ENCODE measurements at places on chromosomes 4 and X.

- DNase-seq: no peak
Observed at GRCh38 chr4:4461850-4462249, 74.9 kb downstream of the NSG1 start.

DNA sequence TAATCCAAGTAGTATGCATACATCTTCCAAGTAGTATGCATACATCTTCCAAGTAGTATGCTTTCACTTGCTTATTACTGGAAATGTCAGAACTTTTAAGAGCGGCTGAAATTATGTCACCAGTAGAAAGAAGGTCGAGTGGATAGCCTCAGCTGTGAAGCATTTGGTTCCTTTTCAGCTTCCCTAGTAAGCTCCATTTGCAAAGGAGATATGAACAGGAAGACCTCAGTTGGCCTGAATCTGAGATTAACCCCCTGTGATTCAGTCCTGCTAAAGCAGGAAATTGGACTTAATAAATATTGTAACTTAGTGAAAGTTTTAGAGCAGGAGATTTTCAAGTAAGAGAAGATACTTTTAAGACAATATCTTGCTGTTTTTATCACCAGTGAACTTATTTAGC lies 48.1 kb downstream of the PCDH7 start:
- DNase-seq: no peak

GRCh38 chrX:135931644-135932487 lies 38.4 kb downstream of the SAGE1 start:
- DNase-seq: peak; percentile 18

DNA sequence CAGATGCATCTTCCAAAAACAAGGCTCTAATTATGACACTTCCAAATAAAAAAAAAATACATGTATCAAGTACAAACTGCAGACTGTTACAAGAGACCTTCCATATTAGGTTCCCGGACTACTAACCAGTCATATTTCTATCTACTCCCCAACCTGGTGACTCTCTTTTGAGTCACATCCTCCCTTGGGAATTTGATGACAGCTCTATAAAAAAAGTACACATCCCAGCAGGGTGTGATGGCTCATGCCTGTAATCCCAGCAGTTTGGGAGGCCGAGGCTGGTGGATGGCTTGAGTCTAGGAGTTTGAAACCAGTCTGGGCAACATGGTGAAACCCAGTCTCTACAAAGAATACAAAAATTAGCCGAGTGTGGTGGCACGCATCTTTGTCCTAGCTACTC lies 14.9 kb downstream of the RPGR start:
- DNase-seq: peak; percentile 60

DNA sequence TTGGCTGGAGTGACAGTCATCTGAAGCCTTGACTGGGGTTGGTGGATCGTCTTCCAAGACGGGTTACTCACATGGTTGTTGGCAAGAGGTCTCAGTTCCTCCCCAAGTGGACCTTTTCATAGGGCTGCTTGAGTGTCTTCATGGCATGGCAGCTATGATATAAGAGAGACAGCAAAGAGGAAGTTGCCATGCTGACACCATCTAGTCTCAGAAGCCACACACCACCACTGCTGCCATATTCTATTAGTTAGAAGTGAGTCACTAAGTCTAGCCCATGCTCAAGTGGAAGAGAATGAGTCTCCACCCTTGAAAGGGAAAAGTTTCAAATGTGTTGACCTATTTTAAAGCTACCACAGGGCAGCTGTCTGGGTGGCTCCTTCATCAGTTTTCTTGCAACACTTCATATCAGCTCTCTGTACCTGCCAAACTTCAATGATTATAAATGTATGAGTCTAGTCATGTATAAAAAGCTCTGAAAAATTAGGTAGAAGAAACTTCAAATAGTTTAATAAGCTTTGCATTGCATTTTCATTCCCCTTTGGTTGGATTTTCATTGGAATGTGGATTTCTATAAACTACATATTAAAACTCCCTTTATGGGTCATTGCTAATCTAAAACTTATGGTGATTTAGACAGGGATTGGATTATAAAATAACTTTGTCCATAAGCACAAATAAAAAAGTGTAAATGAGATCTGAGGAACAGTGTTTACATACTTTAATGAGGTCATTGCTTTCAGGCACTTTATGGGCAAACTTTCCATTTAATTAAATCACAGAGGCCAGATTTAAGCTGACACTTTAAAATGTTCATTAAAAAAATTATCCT lies 68.0 kb upstream of the ATXN3L start:
- peak; percentile 60 for DNase-seq

GRCh38 chr4:33357121-33357520 lies 2637.0 kb downstream of the PCDH7 start:
- DNase-seq: no peak

DNA sequence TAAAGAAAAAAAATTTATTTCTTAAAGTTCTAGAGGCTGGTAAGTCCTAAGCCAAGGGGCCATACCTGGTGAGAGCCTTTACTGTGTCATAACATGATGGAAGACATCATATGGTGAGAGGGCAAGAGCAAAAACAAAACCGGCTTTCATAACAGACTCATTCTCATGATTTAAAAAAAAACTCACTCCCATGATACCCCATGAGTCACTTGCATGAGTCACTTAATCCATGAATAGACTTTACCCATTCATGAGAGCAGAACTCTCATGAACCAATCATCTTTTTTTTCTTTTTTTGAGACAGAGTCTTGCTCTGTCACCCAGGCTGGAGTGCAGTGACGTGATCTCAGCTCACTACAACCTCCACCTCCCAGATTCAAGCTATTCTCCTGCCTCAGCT lies 369.7 kb upstream of the DIAPH2 start:
- DNase-seq: peak; percentile 2

DNA sequence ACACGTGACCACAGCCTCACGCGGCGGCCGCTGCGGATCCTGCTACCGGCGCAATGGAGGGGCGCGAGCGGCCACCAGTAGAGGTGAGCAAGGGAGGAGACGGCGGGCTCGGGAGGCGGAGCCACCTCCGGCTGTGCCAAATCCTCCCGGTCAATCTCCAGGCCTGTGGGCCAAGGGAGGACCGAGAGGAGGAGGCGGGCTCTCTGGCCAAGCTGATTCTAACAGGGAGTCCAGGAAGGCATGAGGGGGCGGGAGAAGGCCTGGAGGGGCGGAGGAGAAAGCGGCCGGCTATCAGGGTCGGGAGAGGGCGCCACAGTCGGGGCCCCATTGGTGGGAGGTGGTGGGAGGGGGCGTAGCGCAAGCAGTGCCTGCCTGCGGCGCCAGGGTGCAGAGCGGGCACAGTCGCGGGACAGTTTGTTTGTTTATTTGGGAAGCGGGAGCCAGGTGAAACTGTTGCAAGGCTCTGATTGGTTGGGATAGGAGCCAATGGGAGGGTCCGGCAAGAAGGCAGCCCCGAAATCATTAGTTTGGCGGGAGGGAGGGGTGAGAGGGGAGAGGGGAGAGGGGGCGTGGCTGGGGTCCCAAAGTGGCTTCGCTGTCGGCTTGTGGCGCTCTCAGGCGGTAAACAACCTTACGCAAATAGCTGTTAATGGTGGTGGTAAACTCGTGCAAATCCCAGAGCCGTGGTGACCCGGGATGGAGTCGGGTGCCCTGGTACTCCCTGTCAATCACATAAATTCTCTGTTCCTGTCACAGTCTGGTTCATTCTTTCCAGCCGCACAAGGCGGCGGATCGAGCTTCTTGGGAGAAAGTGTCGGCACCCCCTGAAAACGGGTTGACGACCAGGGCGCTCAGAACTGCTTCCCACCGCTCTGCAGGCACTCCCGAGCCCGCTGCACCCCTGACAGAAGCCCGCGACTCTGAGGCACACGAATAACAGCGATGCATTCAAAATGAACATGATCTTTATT lies at the start of gene IRS4:
Gene IRS4 (minus strand): TSS at position 55 of the 971 bp plus-strand sequence.
- no peak for DNase-seq

- peak; percentile 10 for DNase-seq
Observed at GRCh38 chr4:41693629-41694028, 54.9 kb downstream of the PHOX2B start.

- no peak for DNase-seq
Observed at GRCh38 chrX:145923376-145923775, 105.7 kb downstream of the SLITRK2 start.

DNA sequence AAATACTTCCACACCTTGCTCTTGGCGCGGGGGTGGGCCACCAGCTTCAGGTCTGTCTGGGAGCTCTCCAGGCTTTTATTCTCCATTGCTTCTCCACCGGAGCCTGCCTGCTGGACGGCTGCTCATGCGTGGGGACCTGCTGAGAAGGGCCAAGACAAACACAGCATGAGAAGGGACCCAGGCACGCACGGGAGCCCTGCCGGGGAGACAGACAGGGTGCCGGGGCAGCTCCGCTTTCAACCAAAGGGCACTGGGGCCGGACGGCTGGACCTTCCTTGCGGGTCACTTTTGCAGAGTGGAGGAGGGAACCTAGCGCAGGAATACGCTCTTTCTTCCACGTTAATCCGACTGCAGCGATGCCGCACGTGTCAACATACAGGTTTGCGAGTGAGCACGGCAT lies 10.1 kb downstream of the DHRSX start:
- no peak for DNase-seq

GRCh38 chr4:123438031-123438430 lies 41.4 kb downstream of the SPRY1 start:
- no peak for DNase-seq

- no peak for DNase-seq
Observed at GRCh38 chr4:125734504-125734903, 419.7 kb downstream of the FAT4 start.

DNA sequence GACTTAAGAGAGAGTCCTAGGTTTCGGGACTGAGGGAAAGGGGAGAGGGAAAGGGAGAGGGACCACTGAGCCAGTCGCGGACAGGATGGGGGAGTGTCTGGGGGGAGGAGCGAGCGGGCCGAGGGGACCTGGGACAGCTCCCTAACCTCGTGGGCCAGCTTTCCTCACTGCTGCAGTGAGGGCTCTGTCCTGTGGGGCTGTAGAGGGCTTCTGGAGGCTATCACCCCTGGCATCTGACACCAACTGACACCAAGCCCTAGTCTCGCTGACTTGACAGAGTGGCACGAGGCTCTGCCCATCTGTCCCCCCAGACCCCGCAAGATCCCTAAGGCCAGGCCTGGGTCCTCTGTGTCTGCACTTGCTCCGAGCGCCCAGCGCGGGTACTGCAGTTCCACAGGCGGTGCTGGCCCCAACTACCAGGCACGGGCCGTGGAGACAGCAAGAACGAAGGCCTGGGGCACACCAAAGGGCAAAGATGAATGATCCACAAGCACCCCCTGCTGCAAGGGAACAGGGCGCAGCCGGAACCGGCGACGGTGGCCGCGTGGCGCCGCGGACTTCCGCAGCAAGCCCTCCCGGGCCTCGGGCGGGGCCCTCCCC lies 465 bp downstream of the HAUS7 start:
- DNase-seq: peak; percentile 35

GRCh38 chr4:37279121-37279520 lies 34.6 kb downstream of the NWD2 start:
- DNase-seq: no peak

DNA sequence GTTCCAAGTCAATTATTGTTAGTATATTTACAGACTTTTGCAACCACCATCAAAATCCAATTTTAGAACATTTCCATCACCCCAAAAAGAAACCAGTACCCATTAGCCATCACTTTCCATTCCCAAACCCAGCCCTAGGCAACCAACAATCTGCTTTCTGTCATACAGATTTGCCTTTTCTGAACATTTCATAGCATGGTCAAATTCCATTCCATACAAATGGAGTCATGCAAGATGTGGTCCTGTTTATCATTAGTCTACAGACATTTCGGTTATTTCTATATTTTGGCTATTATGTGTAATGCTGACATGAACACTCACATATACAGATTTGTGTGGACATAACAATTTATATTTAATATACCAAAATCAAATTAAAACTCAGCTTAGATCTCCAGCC lies 508.7 kb downstream of the ZNF674 start:
- DNase-seq: peak; percentile 2

DNA sequence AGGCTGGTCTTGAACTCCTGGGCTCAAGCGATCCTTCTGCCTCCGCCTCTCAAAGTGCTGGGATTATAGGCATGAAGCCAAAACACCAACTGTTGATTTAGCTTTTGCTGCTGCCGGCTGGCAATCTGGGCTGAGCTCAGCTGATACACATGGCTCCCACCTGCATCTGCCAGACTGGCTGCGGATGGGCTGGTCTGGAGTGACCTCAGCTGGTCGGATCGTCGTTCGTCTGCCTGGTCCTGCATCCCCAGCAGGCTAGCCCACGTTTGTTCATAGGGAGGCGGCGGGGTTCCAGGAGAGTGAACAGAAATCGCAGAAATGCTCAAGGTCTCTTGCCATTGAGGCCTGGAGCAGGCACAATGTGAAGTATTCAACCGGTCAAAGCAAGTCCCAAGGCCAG lies 74.4 kb upstream of the DDX3X start:
- peak; percentile 21 for DNase-seq

- peak; percentile 55 for DNase-seq
Observed at GRCh38 chrX:102976793-102977495, 39.9 kb downstream of the RAB40AL start.

DNA sequence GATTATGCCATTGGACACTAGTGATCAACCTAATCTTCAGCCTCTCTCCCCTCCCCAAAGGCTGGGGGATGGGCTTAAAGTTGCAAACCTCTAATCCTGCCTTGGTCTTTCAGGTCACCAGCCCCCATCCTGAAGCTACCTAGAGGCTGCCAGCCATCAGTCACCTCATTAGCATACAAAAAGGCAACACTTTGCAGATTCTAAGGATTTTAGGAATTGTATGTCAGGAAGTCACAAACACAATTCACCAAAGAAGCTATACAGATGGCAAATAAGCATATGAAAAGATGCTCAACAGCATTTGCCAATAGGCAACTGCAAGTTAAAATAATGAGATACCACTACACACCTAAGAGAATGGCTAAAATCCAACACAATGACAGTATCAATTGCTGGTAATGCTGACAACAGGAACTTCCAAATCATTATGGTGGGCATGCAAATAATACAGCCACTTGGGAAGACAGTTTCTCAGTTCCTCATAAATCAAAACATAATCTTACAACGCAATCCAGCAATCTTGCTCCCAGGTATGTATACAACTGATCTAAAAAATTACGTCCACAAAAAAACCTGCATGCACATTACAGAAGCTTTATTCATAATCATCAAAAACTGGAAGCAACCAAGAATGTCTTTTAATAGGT lies 9.0 kb upstream of the PIM2 start:
- no peak for DNase-seq

DNA sequence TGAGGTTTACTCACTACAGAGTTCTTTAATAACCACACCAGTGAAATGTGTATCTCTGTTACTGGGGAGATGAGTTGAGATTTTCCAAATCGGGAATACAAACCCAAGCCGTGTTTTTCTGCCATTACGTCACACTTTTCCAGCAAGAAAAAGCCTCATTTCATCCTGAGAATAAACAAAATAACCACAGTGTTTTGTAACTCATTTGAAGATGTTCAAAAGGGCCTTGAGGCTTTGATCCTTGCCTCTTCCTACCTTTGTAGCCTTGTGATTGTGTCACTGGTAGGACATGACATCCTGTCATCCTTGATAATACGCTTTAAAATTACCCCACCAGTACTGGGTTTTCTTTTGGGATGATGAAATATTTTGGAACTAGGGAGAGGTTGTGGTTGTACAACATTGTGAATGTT lies 2.9 kb downstream of the USP11 start:
- no peak for DNase-seq

GRCh38 chr4:2378898-2379297 lies 39.5 kb downstream of the ZFYVE28 start:
- DNase-seq: no peak

GRCh38 chrX:72271812-72272211 lies 5.2 kb downstream of the RPS4X start:
- DNase-seq: no peak

GRCh38 chr4:4392501-4393183 lies 5.7 kb downstream of the NSG1 start:
- no peak for DNase-seq
